ENCODE measurements at places on chromosomes 13 and 19.
A peak's percentile ranks its signal among the peaks of the same experiment; 100 is the strongest.

DNA sequence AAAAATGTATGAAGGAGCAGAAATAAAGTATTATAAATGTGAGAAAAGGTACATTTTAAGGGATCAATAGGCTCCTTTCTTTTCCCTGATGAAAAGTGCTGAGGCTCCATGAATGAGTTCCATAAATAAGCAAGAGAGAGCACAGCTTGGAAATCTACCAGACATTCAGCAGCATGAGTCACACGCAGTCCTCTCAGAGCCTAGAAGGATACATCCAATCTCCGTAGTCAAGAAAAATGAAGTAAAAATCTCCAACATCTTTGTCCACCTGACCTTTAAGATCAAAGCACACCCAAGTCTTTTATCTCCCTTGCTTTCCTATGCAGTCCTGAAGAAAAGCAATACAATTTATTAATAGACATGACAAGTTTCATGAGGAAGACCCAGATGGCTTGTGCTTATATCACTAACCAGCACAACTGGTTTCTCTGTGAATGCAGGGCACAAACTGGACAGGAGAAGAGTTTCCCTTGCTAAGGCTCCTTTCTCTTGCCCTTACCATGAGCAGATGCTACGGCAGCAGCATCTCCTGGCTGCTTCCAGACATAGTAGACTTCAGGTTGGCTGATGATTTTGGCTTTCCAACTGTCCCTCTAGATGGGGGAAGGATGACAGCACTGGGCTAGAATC lies 730.8 kb downstream of the EFNB2 start:
- no peak for DNase-seq

DNA sequence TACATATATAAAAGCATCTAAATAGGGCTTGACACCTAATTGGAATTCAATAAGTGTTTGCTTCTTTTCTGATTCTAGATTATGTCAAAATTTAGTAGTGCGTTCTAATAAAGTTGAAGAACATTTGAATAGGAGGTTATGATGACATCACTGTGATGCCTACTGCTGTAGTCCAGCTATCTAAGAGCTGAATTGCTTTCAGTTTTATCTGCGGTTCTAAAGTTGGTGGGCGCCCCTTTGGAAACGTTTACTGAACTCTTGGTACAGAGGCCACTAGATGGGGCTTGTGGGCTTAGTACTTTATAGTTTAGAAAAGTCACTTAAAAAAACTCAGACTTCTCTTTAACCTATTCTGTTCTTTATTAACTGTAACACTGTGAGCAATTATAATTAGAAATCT lies 776.9 kb downstream of the GPC5 start:
- DNase-seq = no peak

DNA sequence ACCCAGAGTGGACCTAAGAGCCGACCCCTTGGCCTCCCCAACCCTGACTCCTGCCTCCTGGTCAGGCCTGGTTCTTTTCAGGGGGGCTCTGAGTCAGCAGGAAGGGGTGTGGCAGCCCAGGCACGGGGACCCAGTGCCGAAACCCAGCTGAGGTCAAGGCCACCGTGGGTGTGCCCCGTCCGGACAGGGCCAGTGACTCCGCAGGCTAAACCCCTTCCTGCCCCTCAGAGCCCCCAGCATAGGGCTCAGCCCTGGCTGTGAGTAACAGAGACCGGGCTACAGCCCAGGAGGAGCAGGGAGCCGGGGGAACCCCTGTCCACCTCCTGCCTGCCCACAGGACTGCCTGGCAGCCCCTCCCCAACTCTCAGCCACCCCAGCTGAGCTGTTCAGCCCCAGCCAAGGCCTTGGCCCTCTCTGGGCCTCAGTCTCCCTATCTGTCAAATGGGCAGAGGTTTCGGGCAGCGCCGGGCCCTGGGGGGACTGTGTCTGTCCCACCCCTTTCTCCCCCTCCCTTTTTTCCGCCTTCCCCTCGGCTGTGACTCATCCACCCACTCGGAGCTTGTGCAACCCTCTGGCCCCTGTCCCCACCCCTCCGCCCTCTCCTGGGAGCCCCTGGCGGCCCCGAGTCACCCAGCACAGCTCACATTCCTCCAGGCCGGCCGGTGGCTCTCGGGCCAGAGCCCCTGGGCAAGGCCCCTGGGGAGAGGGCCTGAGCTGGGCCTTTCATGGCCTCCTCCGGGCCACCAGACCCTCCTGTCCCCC lies 8.6 kb downstream of the ZBTB7A start:
- DNase-seq = no peak

GRCh38 chr19:41746593-41747227 lies 8.6 kb upstream of the CEACAM6 start:
- DNase-seq = peak; percentile 24

DNA sequence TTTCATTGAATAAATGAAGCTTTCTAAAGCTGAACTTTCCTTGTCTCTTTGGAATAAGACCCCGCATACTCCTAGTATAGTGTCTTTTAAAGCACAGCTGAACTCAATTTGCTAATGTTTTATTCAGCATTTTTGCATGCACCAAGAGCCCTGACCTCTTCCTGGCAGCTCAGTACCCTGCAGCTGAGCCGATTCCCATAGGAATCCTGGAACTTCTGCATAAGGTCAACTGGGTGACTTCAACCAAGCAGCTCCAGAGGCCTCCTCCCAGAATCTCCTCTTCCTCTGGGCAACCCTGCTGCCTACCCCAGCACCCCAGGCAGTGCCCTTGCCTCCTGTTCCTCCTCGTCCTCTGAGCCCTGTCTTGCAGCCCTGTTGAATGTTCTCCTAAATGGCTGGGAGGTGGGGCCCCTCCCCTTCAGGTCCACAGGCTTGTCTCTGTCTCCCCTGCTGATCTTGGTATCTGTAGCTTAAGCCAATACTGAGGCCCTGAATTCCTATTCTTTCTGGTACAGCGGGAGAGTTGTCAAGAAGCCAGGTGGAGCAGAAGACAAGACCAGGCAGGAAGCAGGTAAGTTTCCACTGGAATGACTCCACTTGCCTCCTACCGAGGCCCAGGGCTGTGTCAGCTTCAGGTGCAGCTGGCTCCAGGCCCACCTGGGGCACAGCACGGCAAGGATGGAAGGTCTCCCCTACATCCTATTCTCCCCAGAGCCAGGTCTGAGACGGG lies 23.6 kb upstream of the CCDC124 start:
- DNase-seq = no peak

DNA sequence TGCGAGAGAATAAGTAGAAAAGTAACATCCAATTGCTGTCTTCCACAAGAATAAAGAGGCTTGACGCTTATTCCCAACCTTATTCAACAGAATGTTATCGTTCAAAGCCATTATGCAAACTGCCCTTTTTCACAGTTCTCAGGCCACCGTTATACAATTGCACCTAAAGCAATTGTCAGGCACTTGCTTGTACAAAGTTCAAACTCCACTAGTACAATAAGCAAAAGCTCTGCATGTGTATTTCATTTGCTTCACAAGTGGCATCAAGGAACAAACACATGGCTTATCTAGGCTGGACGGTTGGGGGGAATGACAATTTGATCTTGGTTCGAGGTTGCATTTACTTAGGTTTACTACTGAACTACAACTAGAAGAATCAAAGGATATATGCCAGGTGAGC lies 815.6 kb downstream of the EFNB2 start:
- no peak for DNase-seq

GRCh38 chr19:18725841-18726770 lies 42.6 kb downstream of the CRTC1 start:
- no peak for DNase-seq

GRCh38 chr19:10718205-10719196 lies 622 bp downstream of the DNM2 start:
- peak; percentile 22 for DNase-seq

DNA sequence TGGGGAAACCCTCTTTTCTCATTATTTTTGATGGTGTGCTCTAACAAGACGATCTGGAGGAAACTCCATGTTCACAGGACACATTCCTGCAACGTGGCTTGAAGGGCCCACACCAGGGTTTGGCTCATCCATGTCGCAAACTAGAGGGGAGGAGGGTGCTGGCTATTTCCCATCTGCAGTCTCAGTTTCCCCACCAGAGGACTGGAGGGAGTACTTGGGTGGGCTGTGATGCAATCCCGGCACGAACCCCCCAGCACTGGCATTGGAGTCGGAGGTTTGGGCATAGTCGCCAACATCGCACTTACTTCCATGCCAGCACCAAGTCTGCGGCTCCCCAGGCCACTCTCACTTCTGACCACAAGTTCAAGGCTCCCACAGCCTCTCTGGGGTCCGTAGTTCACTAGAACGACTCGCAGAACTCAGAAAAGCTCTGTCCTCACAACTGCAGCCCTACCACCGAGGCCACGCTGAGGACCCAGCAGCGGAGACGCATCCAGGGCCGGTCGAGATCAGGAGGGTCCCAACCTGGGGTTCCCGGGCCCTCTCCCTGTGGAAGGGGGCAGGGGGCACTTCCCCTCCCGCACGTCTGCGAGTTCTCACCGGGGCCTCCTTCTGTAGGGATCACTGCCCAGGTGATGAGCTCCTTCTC lies 165.6 kb upstream of the SOX1 start:
- no peak for DNase-seq

GRCh38 chr19:41853768-41854167 lies 6.3 kb upstream of the RPS19 start:
- no peak for DNase-seq

DNA sequence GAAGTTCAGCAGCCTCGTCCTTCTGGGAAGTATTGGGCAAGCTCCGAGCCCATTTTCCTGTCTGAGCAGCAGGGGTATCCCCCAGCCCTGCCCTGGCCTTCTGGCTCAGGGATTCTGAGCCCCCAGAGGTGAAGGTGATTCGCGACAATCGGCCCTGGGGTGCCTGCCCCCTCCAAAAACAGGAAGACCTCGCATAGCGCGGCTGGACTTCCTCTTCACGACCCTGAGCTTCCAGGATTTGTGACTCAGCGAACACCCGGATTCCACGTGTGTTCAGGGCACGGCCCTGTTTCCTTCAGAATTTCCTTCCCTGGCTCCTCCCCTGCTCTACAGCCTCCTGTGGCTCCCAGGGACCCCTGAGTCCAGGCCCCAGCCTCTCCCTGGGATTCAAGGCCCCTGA lies at the start of gene SEMA6B:
Gene SEMA6B (minus strand): TSS at position 116 of the 400 bp plus-strand sequence. CDS start 1,227 bp downstream, outside the sequence.
- no peak for DNase-seq

- no peak for DNase-seq
Observed at GRCh38 chr13:108787700-108788414, 158.4 kb downstream of the MYO16 start.

DNA sequence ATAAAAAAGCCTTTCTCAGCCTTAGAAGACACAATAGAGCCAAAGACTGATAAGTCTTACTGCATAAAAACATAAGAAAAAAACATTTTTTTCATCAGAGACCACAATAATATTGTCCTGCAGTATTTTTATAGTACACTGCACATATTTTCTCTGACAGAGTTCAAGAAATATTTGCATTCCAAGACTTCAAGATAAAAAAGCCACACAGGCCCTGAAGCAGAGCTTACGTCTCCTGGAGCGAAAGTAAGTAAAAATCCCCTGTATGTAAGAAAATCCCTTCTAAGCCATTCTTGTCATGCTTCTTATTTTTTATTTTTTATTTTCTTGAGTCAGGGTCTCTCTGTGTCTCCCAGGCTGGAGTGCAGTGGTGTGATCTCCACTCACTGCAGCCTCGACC lies 755.9 kb downstream of the LIG4 start:
- DNase-seq = no peak

DNA sequence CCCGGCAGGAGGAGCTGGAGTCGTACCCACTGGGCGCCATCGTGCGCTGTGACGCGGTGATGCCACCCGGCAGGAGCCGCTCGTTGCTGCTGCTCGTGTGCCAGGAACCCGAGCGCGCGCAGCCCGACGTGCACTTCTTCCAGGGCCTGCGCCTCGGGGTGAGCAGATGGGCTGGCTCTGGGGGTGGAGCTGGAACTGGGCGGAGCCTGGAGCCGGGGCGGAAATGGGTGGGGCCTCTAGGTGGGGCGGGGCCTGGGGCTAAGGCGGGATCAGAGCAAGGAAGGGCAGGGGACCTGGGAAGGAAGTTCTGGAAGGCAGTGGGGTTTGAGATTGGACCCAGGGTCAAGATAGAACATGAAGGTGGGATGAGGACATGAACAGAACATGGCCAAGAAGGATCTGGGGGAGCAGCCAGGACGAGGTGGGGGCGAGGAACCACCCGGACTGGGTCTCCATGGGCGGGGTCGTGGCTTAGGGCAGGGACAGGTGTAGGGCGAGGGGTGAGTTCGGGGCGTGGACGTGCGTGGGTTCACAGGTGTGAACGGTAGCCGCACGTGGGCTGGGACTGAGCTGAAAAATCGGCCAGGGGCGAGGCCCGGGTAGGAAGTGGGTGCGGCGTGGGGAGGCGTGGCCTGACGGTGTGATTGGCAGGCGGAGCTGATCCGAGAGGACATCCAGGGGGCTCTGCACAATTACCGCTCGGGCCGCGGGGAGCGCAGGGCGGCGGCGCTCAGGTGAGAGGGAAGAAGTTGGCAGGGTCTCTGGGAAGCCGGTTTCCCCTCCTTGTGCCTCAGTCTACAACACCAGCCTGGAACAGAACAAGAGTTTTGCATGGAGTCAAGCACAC lies 4.7 kb downstream of the EPS8L1 start:
- DNase-seq = peak; percentile 66

DNA sequence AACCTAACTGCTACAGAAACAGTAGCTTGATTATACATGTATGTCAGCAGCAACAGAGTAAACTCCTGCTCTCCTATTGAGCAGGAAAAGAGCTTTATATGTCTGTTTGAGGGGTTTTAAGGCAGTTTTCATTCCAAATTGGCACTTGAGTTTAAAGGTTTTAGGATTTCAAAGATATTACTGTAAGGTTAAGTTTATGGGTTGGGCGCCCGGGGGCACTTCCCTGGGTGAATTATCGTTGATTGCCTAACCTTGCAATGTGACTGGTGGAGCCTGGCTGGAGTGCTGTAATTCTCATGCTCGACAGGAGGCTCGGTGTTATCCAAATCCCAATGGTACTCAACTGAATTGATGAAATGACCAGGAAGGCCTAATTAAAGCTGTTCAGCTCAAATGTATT lies 1586.1 kb downstream of the OLFM4 start:
- no peak for DNase-seq

GRCh38 chr19:1814833-1815604 lies 2.9 kb upstream of the ATP8B3 start:
- no peak for DNase-seq

- DNase-seq = peak; percentile 5
Observed at GRCh38 chr19:15015946-15016542, 33.2 kb upstream of the CASP14 start.

DNA sequence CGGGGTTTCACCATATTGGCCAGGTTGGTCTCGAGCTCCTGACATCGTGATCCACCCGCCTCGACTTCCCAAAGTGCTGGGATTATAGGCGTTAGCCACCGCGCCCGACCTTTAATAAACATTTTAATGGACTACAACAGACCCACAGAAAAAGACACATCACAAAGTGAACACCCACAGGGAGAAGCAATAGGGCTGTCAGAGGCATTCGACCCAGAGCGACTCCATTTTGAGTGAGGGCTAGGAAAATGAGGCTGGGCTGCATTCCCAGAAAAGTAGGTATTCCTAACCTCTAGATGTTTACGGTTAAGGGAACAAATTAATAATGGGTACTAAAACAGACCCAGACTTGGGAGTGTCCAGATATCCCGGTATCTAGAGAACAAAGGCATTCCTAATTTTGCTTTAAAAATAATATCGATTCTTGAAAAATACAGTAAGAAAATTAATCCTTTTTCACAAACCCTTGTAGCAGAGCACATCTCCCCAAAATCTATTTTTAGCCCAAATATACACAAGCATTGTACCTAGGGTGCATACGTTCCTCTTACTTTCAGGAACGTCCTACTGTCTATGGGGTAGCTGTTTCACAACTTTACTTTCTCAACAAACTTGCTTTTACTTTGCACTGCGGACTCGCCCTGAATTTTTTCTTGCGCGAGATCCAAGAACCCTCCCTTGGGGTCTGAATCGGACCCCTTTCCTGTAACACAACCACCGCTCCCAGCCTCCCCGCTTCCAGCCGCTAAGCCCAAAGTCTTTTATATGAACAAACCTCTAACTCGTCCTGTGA lies 811 bp upstream of the ZNF8 start:
- no peak for DNase-seq

Measured in stimulated activated CD4-positive, alpha-beta T cell treated with anti-CD3 and anti-CD28 coated beads, Interleukin-12 subunit alpha, Interleukin-12 subunit beta, amount 100 ng/mL, for 48 hours (primary cell).